ENCODE measurements at places on chromosomes 3 and 15. TPM values are rescaled to one million over a fixed set of nuclear protein-coding genes. Genes with fewer than 3 reads are reported as not detected.

Gene GPR27
- 6.3 TPM for total RNA-seq

Gene MESP2
- total RNA-seq = not detected

Gene SLC12A1
- not detected for total RNA-seq

Gene CADM2
- total RNA-seq = 0.32 TPM

- DNase-seq = no peak
Measured at GRCh38 chr3:179045719-179046402, 25.7 kb downstream of the ZMAT3 start.

GRCh38 chr15:89976246-89976600 lies 24.9 kb upstream of the ZNF710 start:
- no peak for DNase-seq

- no peak for DNase-seq
Measured at GRCh38 chr15:55708720-55709119, 34.2 kb downstream of the PRTG start.

DNA sequence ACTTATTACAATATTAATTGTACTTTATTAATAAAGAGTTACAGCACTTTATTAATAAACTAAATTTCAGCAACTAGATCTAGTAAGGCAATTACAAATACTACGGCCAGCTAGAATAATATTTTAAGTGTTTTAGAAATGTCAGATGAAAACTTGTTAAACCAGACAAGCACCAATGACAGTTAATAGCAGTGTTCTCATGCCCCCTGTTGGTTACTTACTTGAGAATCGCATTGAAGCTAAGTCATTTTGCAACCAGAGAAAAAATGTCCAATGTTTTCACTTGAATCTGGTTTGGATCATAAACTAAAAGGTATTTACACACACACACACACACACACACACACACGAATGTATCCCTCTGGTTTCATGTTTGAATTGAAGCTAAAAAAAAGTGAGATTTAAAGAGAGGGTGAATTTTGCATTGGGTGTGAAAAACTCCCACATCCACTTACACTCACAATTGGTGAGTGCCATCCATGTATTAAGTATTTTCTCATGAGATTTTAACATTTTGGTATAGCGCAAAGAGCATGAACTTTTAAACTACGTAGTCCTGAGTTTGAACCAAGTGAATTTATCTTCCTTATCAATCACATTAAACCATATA lies 347.7 kb downstream of the ZBBX start:
- no peak for DNase-seq

DNA sequence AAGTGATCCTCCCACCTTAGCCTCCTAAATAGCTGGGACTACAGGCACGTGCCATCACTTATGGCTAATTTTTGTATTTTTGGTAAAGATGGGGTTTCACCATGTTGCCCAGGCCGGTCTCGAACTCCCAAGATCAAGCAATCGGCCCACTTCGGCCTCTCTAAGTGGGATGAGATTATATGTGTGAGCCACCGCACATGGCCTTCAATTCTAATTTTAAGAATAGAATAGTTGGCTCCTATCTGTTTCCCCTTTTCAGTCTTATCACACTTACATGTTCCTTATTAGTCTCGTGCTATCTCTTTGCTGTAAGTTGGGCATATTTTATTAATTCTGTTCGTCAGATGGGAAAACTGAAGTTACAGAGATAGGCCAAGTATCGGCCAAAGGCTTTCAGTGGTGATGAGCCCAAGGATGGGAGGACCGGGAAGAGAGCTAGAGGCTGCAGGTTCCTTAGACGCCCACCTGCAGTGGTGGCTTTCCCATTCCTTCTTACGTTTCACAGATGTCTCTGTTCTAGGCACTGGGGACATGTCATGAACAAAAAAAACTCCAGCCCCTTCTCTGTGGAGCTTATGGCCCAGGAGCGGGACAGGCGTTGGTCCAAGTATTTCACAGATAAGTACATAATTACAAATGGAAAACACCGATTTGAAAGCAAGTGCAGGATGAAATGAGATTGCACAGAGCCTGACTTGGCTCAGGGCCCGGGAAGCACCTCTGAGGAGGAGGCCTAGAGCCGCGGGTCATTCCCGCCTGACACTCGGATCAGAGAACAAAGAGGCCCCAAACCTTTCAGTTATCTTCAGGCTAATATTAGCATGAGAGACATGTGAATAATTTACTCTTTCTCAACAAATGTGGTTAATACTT lies 91.1 kb upstream of the KLF13 start:
- DNase-seq = peak; percentile 82

GRCh38 chr3:18379647-18380046 lies 45.5 kb downstream of the SATB1 start:
- no peak for DNase-seq

DNA sequence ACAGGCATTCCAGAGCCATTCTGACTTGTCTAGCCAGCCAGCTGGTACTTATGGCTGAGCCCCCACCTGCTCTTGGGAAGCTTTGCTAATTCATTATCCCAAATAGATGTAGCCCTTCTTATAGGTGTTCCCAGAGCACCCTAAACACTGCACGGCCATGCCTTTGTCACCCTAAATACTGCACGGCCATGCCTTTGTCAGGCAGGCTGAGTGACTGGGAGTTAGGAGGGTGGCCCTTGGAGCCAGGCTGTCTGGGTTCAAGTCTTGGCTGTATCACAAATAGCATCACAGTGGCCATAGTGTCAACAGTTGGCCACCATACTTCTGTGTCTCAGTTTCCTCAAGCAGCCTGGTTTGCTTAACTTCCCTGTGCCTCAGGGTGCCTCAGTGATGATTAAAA lies 292.3 kb downstream of the ADAMTS17 start:
- DNase-seq = no peak

GRCh38 chr15:39735120-39735717 lies 47.4 kb downstream of the FSIP1 start:
- no peak for DNase-seq

GRCh38 chr3:171407759-171408158 lies 52.4 kb downstream of the TNIK start:
- DNase-seq = no peak

DNA sequence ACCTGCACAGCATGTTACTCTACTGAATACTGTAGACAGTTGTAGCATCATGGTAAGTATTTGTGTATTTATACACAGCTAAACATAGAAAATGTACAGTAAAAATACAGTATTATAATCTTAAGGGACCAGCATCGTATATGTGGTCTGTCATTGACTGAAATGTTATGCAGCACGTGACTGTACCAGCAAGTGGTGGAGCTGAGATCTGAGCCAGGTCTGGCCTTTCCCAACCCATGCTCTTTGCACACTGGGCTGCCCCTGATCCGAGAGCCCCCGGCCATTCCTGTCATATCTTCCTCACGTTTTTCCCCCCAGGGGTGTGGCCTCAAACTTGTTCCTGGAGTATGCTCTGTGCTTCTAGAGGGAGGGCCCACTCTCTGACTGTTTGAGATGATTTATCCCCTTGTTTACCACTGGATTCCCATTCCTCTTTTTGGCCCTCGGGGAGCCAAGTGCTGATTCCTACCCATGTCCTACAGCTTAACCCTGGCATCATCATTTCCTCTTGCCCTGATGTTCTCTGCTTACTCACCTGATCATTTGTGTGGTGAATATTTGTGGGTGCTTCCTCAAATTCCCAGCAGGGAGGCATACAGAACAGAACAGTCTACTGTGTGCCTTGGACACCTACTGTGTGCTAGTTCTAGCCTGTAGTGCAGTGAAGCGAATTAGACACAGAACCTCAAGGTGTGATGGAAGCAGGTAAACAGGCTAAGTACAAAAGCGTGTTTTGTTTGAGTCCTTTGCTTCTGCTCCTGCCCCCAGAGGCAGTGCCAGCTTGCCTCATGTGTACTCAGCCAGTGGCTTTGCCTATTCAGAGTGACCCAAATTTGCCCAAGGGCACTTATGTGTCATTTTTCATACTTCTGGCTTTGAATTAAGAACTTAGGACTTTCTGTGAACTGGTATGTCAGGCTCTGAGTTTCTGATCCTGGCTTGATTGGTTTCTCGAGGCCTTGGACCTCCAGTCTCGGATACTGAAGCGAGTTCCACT lies 21.0 kb downstream of the CSRNP1 start:
- DNase-seq = no peak

GRCh38 chr3:100319951-100320350 lies 14.6 kb upstream of the NIT2 start:
- no peak for DNase-seq

DNA sequence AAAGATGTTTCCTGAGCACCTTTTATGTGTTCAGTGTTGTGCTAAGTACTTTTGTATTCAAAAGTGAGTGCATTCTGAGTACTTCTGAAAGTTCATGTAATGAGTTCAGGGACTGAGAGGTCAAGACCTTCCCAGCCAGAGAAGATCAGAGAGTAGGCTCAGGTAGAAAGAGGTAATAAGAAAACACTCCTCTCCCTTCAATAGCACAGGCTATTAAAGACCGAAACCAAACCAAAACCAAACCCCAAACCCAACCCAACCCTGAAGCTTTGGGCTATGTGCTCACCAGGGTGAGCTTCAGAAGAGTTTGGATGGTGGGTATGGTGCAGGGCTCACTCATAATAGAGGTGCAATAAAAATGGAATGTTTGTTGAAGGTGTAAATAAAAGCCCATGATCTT lies 76.7 kb upstream of the FAM3D start:
- DNase-seq = no peak

GRCh38 chr3:36461597-36461996 lies 81.3 kb downstream of the STAC start:
- no peak for DNase-seq

GRCh38 chr3:111545349-111545748 lies 3.4 kb downstream of the CD96 start:
- DNase-seq = no peak

DNA sequence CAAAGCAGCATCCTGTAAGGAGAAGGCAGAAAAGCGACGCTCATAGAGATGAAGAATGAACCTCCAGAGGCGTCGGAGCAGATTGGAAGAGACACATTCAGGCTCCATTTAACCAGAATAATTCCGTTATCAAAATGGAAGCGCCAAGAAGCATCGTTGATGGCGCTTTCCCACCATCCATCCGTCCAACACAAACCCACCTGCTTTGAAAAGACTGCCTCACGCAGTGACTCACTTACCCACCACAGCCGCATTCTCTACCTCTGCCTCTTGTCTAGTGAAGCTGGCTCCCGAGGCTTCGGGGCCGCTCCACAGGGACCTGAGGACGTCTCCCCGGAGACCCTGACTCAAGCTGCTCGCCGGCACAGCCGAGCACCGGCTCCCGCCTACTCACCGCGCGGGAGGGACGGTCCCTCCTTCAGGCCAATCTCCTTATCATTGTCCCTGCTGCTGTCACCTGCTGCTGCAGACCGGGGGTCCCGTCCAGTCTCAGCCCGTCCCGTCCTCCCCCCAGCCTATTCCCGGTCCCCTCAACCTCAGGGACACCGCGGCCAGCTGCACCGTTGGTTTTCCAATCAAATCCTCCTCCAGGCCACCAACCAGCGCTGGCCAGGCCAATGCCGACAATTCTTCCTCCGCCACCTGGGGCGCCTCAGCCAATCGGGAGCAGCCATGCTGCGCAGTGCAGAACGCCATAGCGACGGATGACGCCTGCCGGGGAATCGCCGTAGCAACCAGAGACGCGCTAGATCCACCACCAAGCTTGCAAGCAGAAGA lies at the start of gene NEK10:
TSS of gene NEK10 (minus strand) at position 553 of the 777 bp plus-strand sequence. CDS start 16,501 bp downstream, outside the sequence.
- DNase-seq = peak; percentile 89

DNA sequence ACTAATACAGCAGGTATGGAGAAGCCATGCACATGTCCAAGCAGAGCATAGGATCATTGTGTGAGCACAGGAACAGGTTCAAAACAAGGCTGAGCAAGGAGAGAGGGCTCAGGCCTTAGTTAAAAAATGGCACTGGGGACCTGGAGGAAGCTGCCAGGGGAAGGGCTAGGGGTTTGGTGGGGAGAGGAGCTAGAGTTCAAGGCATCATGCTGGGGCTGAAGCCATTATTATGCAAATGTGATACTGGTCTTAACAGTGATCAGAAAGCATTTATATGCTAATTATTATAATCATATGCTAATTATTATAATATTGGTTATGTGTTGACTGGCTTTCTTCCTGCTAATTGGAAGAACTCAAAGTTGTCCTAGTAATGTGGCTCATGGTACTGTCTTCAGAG lies 546.0 kb upstream of the CFAP20DC start:
- no peak for DNase-seq

- peak; percentile 5 for DNase-seq
Measured at GRCh38 chr3:56303487-56303886, 164.8 kb downstream of the ERC2 start.

- DNase-seq = no peak
Measured at GRCh38 chr3:148466143-148466542, 231.6 kb upstream of the AGTR1 start.

DNA sequence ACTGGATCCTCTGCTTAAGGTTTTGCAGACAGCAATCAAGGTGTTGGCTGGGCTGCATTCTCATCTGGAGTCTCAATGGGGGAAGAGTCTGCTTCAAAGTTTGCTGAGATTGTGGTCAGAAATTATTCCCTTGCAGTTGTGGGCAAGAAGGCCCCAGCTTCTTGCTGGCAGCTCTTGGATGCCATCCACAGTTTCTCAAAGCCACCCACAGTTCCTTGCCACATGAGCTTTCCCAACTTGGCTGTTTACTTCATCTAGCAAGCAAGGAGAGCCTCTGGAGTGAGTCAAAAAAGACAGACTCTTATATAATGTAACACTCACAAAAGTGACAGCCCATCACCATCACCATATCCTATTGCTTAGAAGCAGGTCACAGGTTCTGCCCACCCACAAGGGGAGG lies 62.1 kb upstream of the ABHD2 start:
- DNase-seq = no peak

Measured in heart right ventricle (tissue), 16 donors.